ENCODE measurements at places on chromosomes 2 and 18. TPM values are rescaled to one million over a fixed set of nuclear protein-coding genes. Genes with fewer than 3 reads are reported as not detected.

DNA sequence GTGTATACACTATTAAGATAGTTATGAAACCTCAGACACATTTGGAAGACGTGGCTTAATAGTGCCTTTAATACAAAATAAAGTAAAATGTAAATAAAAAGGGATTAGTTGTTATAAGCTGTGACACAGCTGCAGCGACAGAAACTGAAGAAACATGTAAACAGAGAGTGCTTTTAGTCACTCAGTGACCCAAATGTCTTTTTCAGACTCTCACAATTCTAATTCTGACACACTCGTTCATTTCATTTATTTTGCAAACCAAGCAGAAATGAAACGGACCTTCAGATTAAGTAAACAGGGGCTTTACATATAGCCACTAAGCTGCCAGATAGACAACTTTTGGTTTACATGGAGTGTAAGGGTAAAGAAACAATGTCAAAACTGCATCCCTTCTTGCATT is 181.0 kb upstream of the ETAA1 start:
- peaks cover 4% of the 10 kb centered on the region for H3K4me1 ChIP-seq
- no peaks in the 10 kb centered on the region for H3K27me3 ChIP-seq
- no peak for DNase-seq
- no peak overlapping the region for H3K27ac ChIP-seq

- no peaks in the 10 kb centered on the region for H3K27me3 ChIP-seq
- H3K4me1 ChIP-seq, result no peaks in the 10 kb centered on the region
- DNase-seq, result no peak
- H3K27ac ChIP-seq, result no peak overlapping the region
- H3K4me3 ChIP-seq, result no peak overlapping the region
These were observed 158.3 kb downstream of the LDLRAD4 start for GRCh38 chr18:13376841-13377351.

DNA sequence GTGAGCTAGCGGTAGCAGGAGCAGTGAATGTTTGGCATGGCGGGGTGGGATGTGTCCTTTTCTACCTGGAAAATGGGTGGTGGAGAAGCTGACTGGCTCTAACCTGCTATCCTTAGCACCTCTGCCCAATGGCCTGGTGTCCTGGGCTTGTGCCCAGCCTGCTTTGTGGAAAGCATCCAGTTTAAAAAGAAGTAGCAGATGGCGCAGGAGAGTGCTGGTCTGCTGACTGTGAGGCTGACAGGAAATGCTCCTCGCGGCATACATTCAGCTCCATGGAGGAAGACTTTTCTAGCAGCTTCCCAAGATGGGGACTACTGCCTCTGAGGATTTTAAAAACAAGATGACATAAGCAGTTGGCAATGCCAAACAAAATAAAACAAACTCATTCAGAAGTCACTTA is 56.2 kb upstream of the LYPD6B start:
- peaks cover 29% of the 10 kb centered on the region for H3K36me3 ChIP-seq
- H3K27me3 ChIP-seq, result no peaks in the 10 kb centered on the region

DNA sequence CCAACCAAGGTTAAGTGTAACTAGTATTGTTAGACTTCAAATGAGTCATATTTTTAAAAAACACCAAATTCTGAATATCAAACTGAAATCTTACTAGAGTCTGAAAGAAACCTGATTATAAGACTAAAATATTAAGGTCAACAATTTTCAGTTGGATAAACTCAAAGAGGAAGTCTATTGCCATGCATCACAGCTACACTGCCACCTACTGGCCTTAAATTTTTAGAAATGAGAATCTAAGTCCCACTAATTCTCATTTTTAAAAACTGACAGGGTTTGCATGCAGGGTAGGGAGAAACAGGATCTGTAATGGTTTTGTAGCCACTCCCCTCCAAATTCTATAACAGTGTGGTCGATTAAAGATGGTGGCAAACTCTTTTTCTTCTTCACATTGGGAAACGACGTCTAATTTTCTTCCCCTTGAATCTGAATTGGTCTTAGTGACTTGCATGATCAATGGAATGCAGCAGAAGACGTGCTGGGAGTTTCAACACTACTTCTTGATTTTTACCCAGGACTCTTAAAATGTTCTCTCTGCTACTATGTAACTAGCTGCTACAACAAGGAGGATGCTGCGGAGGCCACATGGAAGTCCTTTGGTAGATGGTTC is 176.1 kb upstream of the SESTD1 start:
- no peak overlapping the region for H3K27ac ChIP-seq
- no peaks in the 10 kb centered on the region for H3K27me3 ChIP-seq
- no peaks in the 10 kb centered on the region for H3K4me1 ChIP-seq

GRCh38 chr2:52429740-52430139 is 1337.9 kb upstream of the CHAC2 start:
- H3K4me1 ChIP-seq, result no peaks in the 10 kb centered on the region
- H3K27ac ChIP-seq, result no peak overlapping the region
- no peak overlapping the region for H3K4me3 ChIP-seq

GRCh38 chr2:16507655-16508489 is 157.8 kb downstream of the CYRIA start:
- peak overlapping the region; percentile 54 for H3K4me3 ChIP-seq
- H3K27me3 ChIP-seq, result peaks cover 19% of the 10 kb centered on the region
- no peaks in the 10 kb centered on the region for H3K36me3 ChIP-seq
- DNase-seq, result peak; percentile 92
- H3K27ac ChIP-seq, result no peak overlapping the region

DNA sequence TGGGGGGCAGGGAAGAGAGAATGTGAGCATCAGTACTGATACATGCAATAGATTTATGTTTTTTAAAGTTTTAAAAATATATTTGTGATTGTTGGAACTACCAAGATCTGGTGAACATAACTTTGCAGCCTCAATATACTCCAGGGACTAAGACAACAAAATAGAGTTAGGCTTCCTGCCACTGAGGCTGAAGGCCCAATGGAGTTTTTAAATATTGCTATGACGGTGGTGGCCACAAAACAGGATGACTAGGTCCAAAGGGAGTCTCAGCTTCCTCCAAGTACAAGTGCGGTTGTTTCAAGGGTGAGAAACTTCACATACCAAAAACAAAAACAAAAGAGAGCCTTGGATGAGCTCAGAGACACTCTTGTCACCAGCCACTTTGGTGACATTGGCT is 72.9 kb downstream of the CCBE1 start:
- H3K36me3 ChIP-seq, result no peaks in the 10 kb centered on the region
- no peaks in the 10 kb centered on the region for H3K27me3 ChIP-seq

DNA sequence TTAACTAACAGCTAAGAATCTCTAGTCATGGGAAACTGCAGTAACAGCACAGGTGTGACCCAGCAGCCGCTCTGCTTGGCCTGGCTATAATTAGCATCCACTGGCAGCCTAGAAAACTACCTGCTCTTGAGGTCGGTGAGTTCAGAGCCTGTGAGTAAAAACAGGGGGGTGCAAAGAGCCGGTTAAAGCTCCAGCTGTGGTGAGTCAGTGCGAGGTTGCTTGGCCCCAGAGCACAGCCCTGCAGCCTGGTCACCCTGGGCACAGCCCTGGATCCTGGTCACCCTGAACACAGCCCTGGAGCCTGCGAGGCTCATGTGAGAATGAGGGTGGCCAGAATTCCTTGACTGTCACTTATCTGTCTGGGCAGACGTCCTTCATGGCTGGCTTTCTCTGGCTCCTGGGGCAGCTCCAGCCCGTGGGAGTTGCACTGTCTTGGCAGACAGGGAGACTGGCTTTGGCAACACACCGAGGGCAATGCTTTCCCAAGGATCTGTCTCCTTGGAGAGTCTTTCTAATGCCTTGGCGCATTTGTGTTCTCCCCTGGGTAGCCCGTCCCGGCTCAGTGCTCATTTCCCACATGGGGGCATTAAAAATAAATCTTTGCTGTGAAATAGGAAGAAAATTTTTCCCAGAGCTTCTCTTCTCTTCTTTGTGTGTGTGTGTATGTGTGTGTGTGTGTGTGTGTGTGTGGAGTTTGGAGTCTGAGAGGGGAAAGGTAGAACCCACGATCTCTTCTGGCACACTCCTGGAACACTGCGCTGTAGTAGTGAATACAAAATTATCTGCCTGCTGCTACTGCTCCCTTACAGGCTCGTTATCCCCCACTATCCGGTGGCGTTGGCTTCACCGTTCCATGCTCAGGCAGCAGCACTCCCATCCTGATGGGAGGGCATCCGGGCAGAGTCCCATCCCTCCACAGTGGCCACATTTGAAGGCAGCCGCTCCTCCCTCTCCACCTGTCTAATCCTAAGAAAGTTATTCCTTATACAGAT is 250.2 kb upstream of the MEX3C start:
- no peaks in the 10 kb centered on the region for H3K36me3 ChIP-seq
- no peaks in the 10 kb centered on the region for H3K4me1 ChIP-seq
- no peak overlapping the region for H3K27ac ChIP-seq

DNA sequence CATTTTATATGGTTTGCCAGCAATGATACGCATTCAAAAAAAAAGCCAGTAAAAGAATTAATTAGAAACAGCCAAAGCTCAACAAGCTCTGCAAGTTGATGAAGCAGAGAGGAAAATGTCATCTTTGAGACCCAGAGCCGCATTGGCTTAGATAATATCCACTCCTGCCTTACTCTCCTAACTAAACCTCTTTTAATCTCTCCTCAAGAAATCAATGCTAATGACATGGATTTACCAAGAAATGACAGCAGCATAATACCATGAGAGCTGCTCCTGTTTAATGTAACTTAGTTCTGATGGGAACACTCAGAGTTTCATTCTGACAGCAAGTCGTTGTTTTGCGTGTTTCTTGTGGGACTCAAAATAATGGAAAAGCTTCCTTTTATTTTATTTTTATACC is 1099.4 kb upstream of the PIK3C3 start:
- DNase-seq, result no peak
- no peaks in the 10 kb centered on the region for H3K27me3 ChIP-seq
- no peak overlapping the region for H3K27ac ChIP-seq
- peaks cover 10% of the 10 kb centered on the region for H3K4me1 ChIP-seq
- no peaks in the 10 kb centered on the region for H3K36me3 ChIP-seq
- H3K4me3 ChIP-seq, result no peak overlapping the region

GRCh38 chr2:208101716-208102631 is 22.4 kb downstream of the CRYGD start:
- H3K27ac ChIP-seq, result no peak overlapping the region
- H3K4me1 ChIP-seq, result peaks cover 8% of the 10 kb centered on the region
- DNase-seq, result peak; percentile 38
- H3K36me3 ChIP-seq, result no peaks in the 10 kb centered on the region
- H3K4me3 ChIP-seq, result no peak overlapping the region

- no peak for DNase-seq
- H3K27ac ChIP-seq, result no peak overlapping the region
- no peaks in the 10 kb centered on the region for H3K36me3 ChIP-seq
- H3K27me3 ChIP-seq, result no peaks in the 10 kb centered on the region
These were observed 25.8 kb downstream of the CAB39 start for GRCh38 chr2:230738391-230738811.

DNA sequence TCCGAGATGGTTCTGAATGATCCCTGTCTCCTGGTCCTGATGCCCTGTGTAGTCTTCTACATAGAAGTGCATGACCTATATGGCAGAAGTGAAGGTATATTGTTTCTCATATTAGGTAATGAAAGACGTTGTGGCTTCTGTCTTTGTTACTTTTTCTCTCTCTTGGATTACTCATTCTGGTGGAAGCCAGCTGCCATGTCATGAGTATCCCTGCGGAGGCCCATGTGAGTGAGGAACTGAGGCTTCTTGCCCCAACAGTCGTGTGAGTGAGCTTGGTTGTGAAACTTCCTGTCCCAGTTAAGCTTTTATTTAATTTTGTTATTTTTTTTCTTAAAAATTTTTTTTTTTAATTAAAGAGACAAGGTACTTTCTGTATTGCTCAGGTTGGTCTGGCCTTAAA is 134.7 kb downstream of the UBR3 start:
- DNase-seq, result no peak
- peaks cover 9% of the 10 kb centered on the region for H3K4me1 ChIP-seq
- no peaks in the 10 kb centered on the region for H3K27me3 ChIP-seq
- H3K36me3 ChIP-seq, result peaks cover 11% of the 10 kb centered on the region

DNA sequence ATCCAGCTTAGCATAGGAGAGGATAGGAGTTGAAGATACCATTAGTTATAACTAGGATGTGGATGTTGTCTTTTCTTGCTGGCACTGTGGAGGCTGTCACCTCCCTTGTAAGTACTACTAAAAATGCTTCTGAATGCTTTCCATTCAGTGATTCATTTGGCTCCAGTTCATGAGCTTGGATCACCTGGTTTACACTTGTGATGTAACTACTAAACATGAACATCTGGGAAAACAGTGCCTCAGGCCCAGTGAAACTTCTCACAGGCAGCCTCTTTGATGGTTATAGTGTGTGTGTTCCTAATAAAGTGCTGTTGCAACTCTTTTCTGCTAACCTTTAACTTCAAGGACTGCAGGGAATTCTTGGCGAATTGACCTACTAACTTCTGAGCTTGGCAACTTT is 13.0 kb upstream of the SLC9A2 start:
- no peak overlapping the region for H3K27ac ChIP-seq
- H3K4me1 ChIP-seq, result peaks cover 8% of the 10 kb centered on the region
- H3K36me3 ChIP-seq, result no peaks in the 10 kb centered on the region
- DNase-seq, result no peak

DNA sequence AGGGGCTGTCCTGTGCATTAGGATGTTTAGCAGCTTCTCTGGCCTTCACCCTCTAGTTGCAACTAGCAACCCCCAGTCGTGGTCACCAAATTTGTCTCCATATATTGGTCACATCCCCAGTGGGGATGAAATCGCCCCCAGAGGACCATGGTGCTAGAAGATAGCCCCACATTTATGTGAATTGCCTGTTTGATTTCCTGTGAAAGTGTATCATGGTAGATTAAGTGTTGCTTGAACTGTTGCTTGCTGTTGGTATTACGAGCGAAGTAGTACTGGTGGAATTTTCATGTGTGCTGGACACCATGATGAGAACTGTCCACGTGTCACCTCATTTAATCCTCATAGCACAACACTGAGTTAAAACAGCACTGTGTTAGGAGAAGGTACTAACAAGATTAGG is 59.4 kb downstream of the TSPYL6 start:
- H3K4me1 ChIP-seq, result no peaks in the 10 kb centered on the region
- no peaks in the 10 kb centered on the region for H3K36me3 ChIP-seq
- H3K4me3 ChIP-seq, result no peak overlapping the region
- no peak overlapping the region for H3K27ac ChIP-seq
- DNase-seq, result no peak
- H3K27me3 ChIP-seq, result no peaks in the 10 kb centered on the region

- peaks cover 20% of the 10 kb centered on the region for H3K4me1 ChIP-seq
- H3K4me3 ChIP-seq, result no peak overlapping the region
- peak; percentile 76 for DNase-seq
- peak overlapping the region; percentile 79 for H3K27ac ChIP-seq
- H3K36me3 ChIP-seq, result no peaks in the 10 kb centered on the region
- H3K27me3 ChIP-seq, result no peaks in the 10 kb centered on the region
These were observed 567.0 kb upstream of the SOX11 start for GRCh38 chr2:5125017-5125730.

GRCh38 chr2:234705108-234705507 is 208.2 kb upstream of the ARL4C start:
- H3K36me3 ChIP-seq, result no peaks in the 10 kb centered on the region
- DNase-seq, result no peak
- no peaks in the 10 kb centered on the region for H3K27me3 ChIP-seq
- peaks cover 15% of the 10 kb centered on the region for H3K4me1 ChIP-seq
- H3K4me3 ChIP-seq, result no peak overlapping the region

RAX gene
- 78.1 TPM for total RNA-seq

COL3A1 gene
- total RNA-seq, result 0.22 TPM

CFAP65 gene
- 0.22 TPM for total RNA-seq

CTIF gene
- total RNA-seq, result 17.6 TPM

CTNNA2 gene
- 43.5 TPM for total RNA-seq

UGT1A3 gene
- total RNA-seq, result not detected
